H7 (cell line): ENCODE measurements at places on chromosomes 1 and 21. TPM values are rescaled to one million over a fixed set of nuclear protein-coding genes. Genes with fewer than 3 reads are reported as not detected.
A peak's percentile ranks its signal among the peaks of the same experiment; 100 is the strongest.

DNA sequence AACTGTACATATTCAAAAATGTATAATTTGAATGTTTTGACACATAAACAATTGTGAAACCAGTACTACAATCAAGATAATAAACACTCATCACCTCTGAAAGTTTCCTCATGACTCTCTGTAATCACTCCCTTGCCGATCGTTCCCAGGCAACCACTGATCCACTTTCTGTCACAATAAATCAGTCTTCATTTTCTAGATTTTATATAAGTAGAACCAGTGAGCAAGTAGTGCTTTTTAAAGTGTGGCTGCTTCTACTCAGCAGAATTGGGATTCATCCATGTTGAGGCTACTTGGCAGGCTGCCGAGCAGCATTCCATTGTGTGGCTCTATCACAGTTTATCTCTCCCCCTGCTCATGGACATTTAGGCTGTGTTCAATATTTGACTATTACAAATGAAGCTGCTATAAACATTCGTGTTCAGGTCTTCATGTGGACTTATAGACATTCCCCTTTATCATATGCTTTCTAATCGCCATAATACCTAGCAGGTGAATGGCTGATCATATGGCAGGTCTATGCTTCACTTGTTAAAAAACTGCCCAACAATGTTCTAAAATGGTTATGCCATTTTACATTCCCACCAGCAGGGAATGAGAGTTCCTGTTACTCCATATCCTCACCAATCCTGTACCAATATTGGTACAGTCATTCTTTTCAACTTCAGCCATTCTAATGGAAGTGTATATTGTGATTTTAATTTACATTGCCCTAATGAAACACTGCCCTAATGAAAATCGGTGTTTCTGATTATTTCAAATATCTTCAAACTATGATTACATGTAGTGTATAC is 20.5 kb downstream of the TEX38 start:
- DNase-seq, result no peak

- DNase-seq, result no peak
Observed at GRCh38 chr1:54134295-54134694, 18.5 kb downstream of the CDCP2 start.

- DNase-seq, result no peak
Observed at GRCh38 chr1:89603651-89604413, 29.1 kb upstream of the LRRC8C start.

GRCh38 chr1:9311029-9311428 is 18.3 kb downstream of the SPSB1 start:
- no peak for DNase-seq

Gene OR2L2
- total RNA-seq, result not detected in 2 replicates

Gene PACC1
- total RNA-seq, result 41.3 and 49.7 TPM in 2 replicates

Gene AQP10
- not detected in 2 replicates for total RNA-seq

GRCh38 chr1:60470246-60470645 is 396.7 kb upstream of the C1orf87 start:
- DNase-seq, result no peak

Gene NBPF26
- total RNA-seq, result 4.9 and 6.4 TPM in 2 replicates

GRCh38 chr1:181513786-181514297 is 30.5 kb downstream of the CACNA1E start:
- DNase-seq, result no peak

Gene GJA9
- total RNA-seq, result not detected in 2 replicates

Gene TMEM54
- 5.4 and 9.8 TPM in 2 replicates for total RNA-seq

DNA sequence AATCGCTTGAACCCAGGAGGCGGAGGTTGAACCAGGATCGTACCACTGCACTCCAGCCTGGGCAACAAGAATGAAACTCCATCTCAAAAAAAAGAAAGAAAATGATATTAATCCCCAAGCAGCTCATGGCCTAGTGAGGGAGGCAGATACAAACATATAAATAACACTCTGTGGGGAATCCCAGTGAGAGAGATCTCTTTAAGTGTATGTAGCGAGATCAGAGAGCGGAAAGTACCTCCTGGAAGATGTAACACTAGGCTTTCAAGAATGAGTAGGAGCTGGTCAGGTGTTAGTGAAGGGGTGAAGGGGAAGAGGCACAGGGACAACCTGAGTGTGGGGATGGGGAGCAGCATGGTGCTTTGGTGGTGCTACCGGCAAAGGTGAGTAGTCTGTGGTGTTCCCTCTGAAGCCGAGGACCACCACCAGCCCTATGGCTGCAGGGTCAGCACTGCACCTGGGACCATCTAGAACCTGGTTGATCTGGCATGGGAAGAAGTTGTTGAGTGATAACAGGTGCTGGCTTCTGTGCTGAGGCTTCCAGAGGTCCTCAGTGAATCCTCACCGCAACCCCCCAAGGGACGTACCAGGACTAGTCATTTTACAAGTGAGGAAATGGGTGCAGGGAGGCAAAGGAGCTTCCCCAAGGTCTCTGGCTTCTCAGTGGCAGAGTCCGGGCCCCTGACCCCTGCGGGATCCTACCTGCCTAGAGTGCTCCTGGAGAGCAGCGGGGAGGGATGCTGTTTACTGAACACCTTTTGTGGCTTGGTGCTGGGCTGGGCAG is 367.6 kb upstream of the VAMP3 start:
- DNase-seq, result peak; percentile 13

GRCh38 chr1:37472281-37472680 is 2.1 kb upstream of the ZC3H12A start:
- no peak for DNase-seq

Gene TMCC2
- total RNA-seq, result 13.6 and 19.3 TPM in 2 replicates

DNA sequence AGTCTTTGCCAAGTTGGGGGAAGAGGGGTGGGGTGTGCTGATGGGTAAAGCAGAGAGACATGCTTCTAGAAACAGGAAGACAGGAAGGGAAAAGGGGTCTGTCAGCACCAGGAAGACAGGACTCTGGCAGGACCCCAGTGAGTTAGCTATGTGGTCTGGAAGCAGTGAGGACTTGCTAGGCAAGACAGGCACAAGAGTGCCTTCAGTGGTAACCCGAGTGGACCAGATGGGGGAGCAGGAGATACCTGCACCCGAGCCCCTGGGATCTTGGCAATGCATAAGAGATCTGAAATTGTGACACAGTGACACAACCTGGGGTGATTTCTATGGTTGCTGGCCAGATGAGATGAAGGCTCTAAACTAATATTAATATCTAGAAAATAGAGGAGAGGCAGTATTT is 7.0 kb downstream of the TLR5 start:
- DNase-seq, result peak; percentile 68

- no peak for DNase-seq
Observed at GRCh38 chr1:193677874-193678273, 491.5 kb upstream of the B3GALT2 start.

GRCh38 chr1:214506972-214507431 is 44.4 kb downstream of the PTPN14 start:
- no peak for DNase-seq

Gene HPCAL4
- total RNA-seq, result not detected in 2 replicates

- DNase-seq, result no peak
Observed at GRCh38 chr1:59232216-59232615, 64.7 kb upstream of the FGGY start.

DNA sequence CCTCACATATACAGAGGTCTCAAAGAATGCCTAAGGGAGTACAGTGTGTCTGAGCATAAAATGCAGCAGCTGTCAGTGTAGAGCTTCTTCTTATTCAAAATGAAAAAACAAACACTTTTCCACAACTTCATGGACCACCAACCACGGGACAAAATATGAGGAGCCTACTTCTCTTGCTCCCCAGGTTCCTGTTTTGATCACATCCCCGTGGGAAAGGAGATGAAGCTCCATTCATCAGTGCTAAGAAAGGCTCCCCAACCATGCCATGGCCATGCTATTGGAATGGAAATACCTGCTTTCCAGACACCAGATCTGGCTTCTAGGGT is 383 bp downstream of the CD48 start:
- no peak for DNase-seq

DNA sequence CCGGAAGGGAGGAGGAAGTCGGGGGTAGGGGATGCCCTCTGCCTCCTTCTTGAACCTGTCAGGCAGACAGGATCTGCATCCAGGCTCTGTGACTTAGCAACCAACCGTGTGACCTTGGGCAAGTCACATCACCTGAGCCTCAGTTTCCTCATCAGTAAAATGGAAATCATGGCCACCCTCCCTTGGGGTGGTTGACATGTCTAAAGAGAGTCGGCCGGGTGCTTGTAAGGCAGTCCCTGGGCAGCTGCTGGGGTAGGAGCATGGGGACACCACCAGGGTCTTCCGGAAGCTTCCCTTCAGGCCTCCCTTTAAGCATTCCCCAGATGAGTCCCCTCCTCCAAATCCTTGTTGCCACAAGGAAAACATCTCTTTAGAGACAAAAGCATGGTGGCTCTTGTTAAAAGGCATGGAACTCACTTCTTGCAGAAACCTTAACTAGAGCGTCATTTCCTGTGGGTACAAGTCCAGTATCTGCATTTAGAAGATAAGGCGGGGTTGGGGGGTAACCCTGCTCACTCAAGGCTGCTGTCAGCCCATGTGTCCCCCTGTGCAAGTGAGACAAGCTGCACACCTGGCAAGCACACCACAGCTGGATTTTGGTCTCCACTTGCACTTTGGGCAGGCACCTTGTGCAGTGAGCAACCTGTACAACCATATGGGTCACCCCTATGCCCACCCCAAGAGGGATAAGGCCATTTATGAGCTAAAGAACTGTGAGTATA is 10.4 kb downstream of the CLCNKB start:
- no peak for DNase-seq
